ENCODE measurements at places on chromosomes 5 and 9.

DNA sequence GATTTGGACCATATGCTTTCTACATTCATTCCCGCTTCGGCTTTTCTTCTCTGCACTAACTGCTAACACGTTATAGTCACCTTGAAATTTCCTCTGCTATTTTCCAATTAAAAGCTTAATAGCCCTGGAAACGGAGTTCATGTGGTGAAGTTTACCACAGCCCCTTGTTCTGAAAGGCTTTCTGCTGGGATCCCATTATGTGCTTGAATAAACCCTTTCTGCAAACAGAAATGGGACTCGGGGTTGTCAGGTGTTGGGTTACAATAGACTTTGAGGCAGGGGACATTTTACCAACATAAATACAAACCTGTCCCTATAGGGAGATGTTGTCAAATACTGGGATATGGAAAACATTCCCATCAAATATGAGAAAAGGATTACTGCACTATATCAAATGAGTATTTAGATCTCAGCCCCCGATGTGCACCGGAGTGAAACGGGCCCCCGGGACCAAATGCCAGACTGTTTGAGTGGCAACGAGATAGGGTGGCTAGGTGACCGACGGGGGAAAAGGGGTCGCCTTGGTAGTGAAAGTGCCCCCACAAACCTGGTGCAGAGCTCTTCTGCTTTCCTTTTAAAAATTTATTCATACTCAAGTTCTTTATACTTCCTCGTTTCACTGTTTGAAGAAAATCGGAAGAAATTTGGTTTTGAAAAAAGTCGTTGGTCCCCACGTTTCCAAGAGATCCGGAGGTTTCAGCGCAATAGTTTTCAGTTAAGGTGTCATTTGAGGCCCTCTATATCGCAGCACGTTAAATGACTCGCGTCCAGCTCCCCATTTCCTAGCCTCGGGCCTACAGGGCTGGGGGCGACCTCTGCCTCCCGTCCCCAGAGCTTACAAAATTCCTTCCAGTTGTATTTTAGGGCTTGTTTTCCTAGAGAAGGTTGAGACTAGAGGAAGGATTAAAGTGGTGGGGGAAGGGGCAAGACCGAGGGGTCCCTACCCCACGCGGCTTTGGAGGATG lies 2.1 kb upstream of the DMRT3 start:
- DNase-seq, result no peak

DNA sequence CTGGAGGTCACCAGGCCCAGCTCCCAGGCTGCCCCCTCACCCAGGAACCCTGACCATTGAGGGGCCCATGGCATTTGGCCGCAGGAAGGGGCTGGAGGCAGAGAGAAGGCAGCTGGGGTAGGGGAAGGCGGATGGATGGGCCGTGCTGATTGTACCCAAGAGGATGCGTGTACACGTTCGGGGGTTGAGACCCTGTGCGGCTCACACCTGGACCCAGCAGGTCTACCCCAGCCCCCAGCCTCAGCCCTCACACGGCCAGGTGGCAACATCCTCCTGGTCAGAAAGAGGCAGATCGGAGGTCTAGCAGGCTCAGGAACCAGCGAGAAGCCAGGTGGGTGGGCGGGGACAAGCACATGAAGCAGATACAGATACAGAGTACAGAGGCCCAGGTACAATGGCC lies 33.7 kb downstream of the NACC2 start:
- DNase-seq, result no peak

DNA sequence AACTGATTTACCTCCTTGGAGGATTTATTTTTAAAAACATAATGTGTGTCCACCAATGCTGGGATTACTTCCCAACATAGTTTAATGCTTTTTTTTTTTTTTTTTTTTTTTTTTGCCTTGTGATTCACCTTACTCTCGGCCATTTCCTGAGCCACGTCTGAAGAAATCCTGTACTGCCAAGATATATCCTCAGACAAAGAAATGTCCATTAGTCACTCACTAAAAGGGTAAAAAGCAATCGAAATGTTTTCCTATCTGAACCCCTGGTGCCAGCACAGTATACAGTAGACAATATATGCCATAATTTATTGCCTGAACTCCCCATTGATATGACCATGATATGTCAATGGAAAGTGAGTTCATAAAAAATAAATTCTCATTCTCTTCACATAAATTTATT lies 344.1 kb downstream of the BNC2 start:
- no peak for DNase-seq

- no peak for DNase-seq
Observed at GRCh38 chr9:28073270-28073669, 500.0 kb upstream of the C9orf72 start.

GRCh38 chr5:18159331-18159730 lies 525.1 kb downstream of the TAF11L14 start:
- DNase-seq, result no peak

- no peak for DNase-seq
Observed at GRCh38 chr5:168874713-168875380, 295.7 kb upstream of the PANK3 start.

- DNase-seq, result peak; percentile 61
Observed at GRCh38 chr9:121985792-121986494, 107.2 kb downstream of the TTLL11 start.

GRCh38 chr9:100370064-100370723 lies 17.5 kb upstream of the TEX10 start:
- DNase-seq, result no peak

DNA sequence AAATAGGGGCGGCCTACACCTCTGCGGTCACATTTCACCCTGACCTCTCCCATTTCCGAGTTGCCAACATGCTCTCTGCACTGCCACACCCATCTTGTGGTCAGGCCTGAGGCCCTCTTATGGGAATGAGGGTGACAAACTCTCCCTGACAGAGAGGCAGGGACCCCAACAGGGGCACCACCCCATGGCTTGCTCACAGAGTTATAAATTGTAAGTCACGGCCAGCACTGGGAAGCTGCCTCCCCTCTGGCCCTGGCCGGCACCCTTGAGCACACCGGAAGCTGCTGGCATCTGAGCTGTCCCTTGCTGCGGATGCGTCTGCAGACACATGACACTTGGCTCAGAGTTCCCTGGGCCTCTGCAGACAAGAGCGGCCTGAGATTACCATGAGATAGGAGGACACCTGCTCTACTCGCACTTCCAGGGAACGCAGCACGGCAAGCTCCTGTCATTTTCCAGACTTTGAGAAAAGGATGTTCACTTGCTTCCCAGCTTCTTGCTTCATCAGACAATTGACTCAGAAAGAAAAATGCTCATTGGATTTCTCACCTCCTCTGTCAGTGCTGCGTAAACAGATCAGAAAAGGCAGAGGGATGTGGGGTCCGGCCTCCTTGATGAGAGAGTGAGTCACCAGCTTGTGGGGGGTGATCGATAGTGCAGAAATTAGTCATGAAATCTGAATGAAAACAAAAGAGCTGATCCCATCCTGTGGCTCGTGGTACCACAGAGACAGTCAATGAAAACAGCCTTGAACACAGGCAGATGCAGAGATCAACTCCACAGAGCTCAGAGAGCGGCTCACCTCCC lies 269.8 kb downstream of the SYK start:
- no peak for DNase-seq

- no peak for DNase-seq
Observed at GRCh38 chr5:12385095-12385494, 480.8 kb upstream of the CTNND2 start.

DNA sequence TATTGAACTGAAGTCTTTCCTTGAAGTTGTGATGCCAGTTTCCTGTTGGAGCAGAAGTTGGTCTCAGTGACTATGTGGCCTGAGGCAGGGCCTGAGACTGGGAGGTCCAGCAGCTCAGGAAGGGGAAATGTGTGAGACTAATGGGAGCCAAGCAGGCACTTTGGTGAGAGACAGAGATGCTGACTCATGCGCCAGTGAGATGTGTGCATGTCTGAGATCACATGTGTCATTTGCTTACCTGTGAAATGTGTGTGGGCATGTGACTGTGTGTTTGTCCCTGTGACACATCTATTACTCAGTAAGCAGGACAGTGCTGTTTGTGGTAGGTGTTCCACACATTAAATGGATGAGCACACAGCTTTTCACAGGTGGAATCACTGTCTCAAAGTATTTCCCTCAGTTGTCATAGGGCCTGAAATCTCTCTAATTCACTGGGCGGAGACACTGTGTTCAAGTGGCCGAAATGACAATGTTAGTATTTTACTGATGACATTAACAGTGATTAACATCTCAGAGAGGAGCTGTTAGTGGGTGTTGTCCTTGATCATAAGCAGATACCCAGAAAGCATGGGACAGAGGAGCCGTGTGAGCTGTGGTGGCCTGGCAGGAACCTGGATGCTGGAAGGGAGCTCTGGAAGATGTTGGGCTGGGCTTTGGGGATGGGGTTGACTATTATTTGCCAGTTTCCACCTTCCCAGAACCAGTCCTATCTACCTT lies 7.4 kb downstream of the NPR2 start:
- DNase-seq, result no peak

DNA sequence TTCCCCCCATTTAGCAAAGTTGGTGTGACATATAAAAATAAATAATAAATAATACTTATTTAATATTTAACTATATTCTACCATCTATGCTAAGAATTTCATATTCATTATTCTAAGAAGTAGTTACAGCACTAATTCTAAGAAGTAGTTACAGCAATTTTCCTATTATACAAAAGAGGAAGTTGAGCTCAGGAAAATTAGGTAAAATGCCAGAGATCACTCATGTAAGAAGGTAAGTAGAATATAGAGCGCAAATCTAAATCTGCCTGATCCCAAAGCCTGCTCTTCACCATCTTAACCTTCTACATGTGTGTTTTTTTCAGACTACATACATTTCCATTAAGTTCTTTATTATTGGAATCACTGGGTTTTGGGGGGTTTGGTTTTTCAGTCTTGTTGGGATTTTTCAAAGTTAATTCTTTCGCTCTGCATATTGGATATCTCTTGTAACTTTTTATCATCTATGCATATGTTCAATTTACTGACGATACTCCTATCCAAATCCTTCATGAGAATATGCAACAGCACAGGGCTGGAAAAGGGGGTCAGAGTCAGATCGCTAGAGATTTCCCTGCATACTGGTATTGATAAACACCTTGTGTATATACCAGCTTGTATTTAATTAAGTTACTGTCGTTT lies 852.1 kb downstream of the MAT2B start:
- DNase-seq, result no peak

DNA sequence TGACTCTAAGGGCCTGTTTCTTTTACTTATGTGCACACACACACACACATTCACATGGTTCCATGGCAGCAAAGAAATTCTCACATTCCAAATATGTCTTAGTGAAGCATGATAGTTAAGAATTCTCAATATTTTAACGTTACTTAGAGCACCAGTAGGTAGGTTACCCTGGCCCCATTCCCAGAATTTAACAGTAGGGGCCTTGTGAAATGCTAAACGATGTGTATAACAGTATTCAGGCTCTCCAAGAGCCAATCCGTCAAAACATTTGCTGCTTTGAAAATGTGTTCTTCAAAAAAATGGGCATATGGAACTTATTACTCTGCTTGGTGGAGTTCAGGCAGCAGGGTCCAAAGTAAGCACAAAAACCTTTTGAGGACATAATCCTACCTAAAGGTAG lies 93.7 kb upstream of the DAB2 start:
- no peak for DNase-seq

DNA sequence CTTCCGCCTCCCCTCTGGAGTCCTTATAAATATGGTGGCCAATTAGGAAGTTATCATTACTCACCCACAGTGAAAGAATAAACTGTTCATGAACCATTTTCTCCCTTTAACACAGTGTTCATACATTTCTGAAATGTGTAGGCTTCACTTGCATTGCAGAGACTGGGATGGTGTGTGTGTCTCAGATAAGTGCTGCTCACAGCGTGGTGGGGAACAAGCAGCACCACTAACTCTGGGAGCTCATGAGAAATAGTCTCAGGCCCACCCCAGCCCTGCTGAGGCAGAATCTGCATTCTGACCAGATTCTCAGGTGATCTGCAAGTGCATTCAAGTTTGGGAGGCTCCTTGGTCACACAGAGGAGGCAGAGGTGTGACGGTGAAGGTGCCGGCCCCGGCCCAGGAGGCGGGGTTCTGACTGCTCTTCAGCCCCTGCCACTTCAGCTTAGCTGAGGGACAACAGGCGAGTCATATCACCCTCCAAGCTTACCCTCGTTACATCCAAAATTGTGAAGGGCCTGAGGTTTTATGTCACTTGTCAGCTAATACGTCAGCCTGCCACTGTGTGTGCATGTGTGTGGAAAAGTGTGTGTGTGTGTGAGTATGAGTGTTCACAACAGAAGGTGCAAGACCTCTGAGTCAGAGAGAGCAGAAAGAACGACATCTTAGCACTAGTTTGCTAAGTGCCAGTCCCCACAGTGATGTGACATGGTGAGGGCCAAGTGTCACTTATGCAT lies 34.7 kb downstream of the DAP start:
- no peak for DNase-seq

DNA sequence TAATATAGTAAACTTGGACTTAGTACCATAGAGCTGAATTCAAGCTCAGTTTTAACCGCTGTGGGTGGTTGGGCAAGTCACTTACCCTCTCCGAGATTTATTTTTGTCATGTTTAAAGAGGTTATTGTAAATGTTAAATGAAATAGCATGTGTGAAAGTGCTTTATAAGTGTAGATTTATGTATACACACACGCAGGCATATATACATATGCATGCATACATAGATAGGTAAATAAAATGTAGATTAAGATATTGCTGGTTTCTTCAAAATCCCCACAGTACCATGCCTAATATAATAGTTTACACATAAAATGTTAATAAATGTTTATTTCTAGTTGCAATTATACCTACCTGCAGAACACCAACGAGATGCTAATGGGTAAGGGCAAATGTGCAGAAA lies 164.5 kb upstream of the EGFLAM start:
- no peak for DNase-seq

GRCh38 chr9:21334701-21335632 lies at the start of gene KLHL9:
TSS of gene KLHL9 (minus strand) at chr9:21335404. CDS start at chr9:21334859, 545 bp downstream.
- peak; percentile 92 for DNase-seq

DNA sequence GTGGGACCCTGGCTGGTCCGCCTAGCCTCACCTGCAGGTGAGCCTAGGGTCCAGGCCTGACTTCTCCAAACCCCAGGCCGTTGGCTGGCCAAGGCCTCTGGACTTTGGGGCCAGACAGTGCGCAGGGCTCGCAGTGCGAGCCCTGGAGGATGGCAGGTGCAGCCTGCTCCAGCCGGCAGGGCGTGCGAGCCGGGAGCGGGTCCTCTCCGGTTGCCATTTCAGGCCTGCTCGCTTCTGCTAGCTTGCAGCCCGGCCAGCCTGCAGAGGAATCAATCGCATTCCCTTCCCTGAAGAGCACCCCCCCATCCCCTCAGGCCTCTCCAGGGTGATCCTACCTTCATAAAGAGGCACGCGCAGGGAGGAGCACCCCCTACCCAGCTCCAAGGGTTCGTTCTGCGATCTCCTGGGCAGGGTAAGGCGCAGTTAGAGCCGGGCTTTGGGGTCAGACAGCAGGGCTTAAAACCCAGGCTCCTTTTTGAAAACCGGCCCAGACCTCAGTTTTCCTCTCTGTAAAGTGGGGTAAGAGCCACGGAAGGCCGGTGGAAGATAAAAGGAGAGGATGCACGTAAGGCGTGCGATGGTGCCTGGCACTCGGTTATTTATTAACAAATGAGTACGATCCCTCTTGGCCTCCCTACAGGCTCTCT lies 6.2 kb downstream of the BARHL1 start:
- no peak for DNase-seq

DNA sequence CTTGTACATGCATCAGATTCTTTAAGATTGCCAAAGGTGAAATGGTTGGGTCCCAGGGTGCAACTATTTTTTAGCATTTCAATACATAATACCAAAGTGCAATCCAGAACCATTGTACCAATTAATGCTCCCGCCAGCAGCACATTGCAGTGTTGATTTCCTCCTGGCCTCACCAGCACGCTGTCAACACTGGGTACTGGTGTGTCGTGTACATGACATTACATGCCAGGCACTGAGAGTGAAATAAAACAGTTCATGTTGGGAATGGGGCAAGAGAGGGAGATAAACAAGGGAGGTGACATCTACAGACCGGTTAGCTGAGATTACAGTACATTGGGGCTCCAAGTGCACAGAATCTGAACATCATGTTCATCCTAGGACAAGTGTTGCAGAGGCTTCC lies 37.8 kb downstream of the HMGCS1 start:
- no peak for DNase-seq
